ENCODE measurements at places on chromosomes 7 and 10. TPM values are rescaled to one million over a fixed set of nuclear protein-coding genes. Genes with fewer than 3 reads are reported as not detected.

DNA sequence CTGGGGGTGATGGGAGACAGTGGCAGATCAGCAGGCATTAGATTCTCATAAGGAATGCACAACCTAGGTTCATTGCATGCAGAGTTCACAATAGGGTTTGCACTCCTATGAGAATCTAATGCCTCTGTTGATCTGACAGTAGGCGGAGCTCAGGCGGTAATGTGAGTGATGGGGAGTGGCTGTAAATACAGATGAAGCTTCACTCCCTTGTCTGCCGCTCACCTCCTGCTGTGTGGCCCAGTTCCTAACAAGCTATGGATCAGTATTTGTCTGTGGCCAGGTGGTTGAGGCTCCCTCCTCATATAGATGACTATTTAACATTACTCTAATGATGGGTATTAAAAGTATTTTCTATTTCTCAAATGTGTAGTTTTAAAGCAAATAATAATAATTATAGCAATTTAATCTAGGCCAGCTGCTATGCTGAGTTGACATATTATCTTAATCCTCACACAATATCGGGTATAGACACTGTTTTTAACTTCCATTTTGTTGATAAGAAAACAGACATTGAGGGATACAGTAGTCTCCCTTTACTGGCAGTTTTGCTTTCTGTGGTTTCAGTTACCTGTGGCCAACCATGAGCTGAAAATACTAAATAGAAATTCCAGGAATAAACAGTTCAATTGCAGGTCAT is 39.9 kb downstream of the KIF20B start:
- no peak for DNase-seq

DNA sequence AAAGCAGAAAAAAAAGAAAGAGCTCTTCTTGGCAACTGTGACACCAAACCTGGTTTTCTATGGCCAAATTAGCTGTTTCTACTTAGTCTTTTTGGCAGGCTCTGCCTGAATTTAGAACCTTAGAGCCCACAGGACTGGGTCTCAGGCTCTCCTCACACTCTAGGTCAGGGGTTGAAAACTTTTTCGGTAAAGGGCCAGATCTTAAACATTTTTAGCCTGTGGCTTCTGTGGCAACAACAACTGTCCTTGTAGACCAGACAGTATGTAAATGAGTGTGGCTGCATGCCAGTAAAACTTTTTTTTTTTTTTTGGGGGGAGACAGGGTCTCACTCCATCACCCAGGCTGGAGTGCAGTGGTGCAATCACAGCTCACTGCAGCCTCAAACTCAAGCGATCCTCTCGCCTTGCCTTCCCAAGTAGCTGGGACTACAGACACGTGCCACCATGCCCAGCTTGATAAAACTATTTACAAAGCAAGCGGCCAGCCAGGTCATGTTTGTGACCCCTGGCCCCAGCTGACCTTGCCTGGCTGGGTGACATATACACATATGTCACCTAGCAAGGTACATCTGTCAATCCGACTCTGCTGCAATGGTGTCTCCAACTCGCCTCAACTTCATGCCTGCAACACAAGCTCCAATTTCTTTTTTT is 17.4 kb downstream of the KPNA7 start:
- no peak for DNase-seq

DNA sequence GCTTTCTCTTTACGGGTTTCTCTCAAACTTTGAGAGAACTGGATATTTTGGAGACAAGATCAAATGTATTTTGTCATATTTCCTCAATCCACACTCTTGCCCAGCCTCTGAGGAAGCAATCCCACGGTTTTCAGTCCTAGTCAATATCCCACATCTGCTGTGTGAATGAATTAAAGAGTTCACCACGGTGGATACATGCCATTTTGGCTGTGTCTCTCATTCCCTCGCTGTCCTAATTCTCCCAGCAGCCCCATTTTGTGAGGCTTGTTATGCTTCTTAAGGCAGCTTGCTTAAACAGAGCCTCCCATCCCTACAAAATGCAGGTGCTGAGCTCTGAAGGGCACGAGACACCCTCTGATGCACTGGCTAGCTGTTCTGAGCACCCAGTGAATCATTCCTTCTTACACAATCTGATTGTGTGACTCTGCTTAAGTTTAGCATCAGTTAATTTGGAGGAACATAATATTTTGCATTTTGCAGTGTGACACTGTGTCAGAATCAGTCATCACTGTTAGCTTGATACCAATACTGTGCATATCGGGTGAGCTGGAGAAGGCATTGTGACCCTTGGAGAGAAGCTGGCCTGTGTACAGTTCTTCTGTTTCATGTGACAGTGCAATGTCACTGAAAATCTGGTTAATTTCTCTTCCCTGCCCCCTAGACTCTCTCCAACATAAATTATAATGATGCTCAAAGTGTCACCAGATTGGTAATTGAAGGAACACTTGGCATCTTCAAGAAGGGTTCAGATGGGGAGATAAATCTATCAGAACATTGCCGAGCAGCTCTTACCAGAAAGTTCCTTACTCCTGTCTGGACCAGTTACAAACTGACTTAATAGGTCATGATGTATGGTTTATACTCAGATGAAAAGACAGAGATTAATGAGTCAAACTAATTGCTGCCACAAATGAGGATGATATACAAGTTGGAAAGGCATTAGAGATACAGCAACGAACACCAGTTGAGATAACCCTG is 103.7 kb upstream of the AOAH start:
- no peak for DNase-seq

DNA sequence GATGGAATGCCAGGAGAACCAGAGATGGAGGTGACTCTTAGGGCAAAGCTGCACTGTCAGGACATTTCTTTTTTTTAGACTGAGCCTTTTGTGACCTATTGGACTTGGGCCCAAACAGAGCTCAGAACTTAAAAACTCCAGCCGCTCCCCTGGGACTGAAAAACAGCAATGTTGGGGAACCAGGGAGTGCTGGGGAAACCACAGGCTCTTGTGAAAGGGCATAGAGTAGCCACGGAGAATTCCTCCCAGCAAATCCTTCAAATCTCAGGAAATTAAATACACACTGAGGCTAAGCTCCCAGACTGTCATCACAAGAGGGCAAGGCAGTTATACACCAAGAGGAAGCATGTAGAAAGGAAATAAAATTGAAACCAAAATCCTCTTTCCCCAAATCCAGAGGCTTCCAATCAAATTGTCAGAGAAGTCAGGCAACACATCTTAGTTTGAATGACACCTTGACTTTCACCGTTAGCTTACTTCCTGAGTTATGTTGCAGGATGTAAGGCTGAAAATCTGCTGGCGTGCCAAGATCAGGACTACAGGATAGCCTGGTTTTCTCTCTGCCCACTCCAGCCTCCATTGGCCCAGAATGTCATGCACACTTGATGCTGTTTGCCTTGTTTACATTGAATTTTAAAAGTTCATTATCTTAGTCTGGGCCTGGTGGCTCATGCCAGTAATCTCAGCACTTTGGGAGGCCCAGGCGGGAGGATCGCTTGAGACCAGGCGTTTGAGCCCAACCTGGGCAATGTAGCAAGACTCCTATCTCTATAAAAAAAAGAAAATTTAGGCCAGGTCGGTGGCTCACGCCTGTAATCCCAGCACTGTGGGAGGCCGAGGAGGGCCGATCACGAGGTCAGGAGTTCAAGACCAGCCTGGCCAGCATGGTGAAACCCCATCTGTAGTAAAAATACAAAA is 2.6 kb upstream of the RFC2 start:
- no peak for DNase-seq

DNA sequence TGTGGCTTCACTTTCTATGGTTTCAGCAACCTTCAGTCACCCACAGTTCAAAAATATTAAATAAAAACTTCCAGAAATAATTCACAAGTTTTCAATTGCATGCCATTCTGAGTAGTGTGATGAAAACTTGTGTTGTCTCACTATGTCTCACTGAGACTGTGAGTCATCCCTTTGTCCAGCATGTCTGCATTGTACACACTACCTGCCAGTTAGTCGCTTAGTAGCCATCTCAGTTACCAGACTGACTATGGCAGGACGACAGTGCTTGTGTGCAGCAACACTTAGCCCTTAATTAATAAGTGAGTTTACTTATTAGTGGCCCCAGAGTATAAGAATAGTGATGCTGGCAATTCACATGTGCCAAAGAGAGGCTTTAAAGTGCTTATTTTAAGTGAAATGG is 22.5 kb downstream of the CCDC186 start:
- DNase-seq, result no peak

GRCh38 chr7:24025094-24025493 is 258.9 kb upstream of the NPY start:
- DNase-seq, result no peak

DNA sequence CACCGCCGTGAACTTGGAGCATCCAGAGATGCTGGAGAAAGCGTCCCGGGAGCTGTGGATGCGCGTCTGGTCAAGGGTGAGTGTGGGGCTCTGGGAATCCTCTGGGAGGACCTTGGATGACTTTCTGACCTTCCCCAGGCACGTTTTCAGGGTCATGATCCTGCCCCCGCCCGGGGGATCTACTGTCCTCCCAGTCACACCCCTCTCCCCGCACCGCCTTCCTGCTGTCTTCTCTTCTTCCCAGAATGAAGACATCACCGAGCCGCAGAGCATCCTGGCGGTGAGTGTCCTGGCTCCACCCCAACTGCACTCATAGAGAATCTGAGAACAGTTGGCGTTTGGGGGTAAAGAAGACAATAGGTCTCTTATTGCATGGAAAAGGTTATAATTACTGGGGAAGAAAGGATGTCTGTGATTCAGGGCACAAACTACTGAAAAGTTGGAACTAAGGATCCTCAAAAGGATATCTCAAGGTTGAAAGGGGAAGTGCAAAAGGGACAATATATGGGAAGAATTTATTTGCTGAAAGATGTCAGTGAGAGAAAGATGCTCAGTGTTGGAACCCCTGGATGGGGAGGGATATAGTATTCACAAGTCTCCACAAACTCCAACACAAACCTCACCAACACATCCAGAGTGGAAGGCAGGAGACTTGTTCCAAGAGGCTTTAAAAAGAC is 1.9 kb downstream of the GSTK1 start:
- DNase-seq, result no peak

DNA sequence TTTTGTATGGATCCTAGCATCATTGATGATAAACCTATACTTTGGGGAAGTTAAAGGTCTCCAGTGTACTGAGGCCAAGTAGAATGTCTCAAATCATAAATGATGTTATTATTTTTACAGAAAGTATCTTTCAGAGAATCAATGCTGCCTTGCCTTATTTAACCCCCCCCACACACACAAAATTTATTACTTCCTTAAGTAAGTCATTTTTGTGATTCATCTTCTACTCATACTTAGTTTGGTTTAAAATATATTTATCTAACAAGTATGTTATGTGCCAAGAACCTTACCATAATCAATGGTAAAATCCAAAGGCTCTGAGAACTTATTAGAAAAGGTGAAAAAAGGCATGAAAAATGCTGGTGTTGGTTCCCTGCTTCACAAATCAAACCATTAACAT is 18.8 kb upstream of the CLDN12 start:
- DNase-seq, result no peak

DNA sequence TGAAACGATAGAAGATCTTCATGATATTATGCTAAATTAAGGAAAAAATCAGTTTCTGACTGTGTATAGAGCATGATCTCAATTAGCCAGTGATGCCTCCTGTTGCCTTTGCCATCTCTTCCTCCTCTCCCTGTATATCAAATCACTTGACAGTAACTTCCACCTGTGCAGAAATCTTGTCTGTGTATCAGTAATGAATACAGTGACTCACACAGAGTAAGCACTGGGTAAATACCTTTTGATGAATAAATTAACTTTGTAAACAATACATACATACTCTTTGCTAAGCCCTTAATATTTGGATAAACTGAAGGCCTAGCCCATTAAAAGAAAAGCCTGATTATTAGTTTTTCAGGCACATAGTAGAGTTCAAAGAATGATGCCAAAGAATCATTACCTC is 610.6 kb upstream of the NRP1 start:
- no peak for DNase-seq

- no peak for DNase-seq
These were observed 18.7 kb downstream of the PRSS2 start for GRCh38 chr7:142789441-142789840.

DNA sequence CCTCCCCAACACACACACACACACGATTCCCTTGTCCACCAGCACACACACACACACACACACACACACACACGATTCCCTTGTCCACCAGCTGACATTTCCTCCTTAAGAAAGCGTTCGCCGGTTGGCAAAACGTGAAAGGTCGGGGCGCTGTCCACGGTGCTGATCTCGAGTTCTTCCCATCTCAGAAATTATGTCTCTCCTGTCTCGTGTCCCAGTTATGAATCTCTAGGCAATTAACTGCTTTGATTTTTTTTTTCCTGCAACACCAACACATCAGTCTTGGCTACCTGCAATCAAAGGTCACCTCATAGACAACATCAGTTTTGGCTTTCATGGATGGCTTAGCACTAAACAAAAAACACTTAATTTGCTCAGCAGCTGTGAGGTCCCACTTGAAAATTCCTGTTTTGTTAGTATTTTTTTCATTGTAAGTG is 1.9 kb downstream of the INA start:
- DNase-seq, result peak; percentile 88

DNA sequence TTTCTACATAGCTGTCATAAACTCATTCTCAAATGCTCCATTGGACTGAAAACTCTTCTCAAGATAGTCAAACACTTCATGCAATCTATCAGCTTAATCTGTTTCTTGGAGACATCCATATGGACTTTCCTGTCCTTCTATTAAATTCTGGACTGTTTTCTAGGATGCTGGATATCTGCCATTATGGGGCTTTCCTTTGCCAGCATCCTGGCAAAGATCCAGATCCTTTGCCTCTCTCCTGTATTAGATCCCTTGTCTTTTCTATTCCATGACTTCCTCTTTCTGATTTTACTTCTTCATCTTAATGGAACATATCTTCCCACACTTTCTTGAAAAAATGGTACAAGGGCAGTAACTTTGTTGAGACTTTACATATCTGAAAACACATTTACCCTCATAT is 35.9 kb upstream of the SKAP2 start:
- no peak for DNase-seq

- DNase-seq, result no peak
These were observed 23.6 kb downstream of the DAGLB start for GRCh38 chr7:6423942-6424701.

DNA sequence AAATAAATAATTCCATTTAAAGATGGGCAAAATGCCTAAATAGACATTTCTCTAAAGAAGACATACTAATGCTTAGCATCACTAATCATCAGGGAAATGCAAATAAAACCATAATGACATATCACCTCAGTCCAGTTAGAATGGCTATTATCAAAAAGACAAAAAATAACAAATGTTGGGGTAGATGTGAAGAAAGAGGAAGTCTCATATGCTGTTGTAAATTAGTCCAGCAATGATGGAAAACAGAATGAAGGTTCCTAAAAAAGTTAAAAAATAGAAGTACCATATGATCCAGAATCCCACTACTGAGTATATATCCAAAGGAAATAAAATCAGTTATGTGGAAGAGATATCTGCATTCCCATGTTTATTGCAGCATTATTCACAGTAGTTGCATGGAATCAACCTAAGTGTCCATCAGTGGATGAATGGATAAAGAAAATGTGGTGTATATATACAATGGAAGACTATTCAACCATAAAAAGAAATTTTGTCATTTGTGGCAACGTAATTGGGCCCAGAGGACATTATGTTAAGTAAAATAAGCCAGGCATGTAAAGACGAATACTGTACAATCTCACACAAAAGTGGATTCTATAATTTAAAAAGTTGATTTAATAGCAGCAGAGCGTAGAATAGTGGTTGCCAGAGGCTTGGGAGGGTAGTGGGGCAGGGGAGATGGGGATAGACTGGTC is 52.0 kb downstream of the TCAF1 start:
- DNase-seq, result no peak

Gene HPS6
- 4.3 TPM for polyA plus RNA-seq

Gene C7orf33
- not detected for polyA plus RNA-seq

Gene MBLAC1
- polyA plus RNA-seq, result 1.4 TPM

Gene CTAGE15
- polyA plus RNA-seq, result not detected

Gene TWNK
- polyA plus RNA-seq, result 3.0 TPM

Gene CCDC136
- polyA plus RNA-seq, result 7.5 TPM

Gene TEX36
- polyA plus RNA-seq, result not detected

Gene CALU
- polyA plus RNA-seq, result 164 TPM

Gene UCN3
- 0.75 TPM for polyA plus RNA-seq

Data from aorta (tissue), 5 donors.